Islet precursor cell (in vitro differentiated cells): ENCODE measurements at places on chromosomes 13 and 19.

DNA sequence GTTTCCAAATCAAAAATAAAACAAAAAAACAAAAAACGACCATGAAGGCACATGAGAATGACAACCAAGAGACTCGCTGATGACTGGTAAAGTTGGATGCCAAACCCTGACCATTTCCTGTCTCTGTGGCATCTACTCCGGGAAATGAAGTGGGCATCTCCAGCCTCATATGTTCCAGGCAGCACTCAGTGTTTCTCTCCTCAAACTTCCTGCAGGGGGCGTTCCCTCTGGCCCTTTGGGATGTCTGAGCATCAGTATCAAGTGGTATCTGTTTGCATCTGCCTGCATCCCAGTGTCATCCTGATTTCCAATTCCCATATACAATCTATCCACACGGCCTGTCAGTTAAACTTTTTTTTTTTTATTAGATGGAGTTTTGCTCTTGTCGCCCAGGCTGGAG is 9.8 kb upstream of the SIGLEC12 start:
- no peak for DNase-seq

GRCh38 chr19:8526345-8527091 is 12.6 kb upstream of the ZNF414 start:
- DNase-seq = peak; percentile 97

- peak; percentile 89 for DNase-seq
These were observed at the start of gene LPAR2 for GRCh38 chr19:19627621-19628500. TSS of gene LPAR2 (minus strand) at chr19:19628220. CDS start at chr19:19627275, 945 bp downstream.

DNA sequence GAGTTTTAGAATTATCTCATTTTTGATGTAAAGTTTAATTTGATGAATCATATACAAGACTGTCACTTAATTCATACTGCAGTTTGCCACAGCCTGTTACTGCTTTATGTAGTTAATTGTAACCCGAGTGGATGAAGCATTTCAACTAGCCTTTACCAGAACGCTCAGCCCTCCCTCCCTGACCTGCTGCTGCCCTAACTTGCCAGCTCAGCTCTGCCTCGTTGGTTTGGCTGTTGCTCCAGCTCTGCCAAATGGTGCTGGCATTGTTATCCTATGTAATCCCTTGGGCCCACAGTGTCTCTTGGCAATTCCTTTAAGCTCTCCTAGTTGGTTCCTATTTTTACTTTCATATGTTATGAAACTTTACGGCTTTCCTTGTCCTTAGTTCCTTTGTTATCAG is 113.3 kb downstream of the LMO7 start:
- no peak for DNase-seq

DNA sequence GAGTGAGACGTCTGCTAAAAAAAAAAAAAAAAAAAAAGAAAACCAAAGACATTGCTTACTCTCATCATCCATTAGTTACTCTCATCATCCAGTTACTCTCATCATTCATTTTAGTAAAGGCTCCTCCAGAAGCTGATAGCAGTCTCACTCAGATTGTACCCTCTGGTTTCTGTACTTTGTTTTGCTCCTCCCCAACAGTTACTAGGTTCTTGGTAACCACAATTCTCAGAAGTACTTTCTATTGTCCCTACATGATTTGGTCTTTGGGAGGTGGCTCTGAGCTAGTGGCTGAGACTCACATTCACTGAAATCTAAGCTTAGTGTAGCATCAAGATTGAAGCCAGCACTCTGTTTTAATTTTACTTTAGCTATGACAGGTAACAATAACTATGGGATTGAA is 14.3 kb downstream of the ERICH4 start:
- DNase-seq = no peak

DNA sequence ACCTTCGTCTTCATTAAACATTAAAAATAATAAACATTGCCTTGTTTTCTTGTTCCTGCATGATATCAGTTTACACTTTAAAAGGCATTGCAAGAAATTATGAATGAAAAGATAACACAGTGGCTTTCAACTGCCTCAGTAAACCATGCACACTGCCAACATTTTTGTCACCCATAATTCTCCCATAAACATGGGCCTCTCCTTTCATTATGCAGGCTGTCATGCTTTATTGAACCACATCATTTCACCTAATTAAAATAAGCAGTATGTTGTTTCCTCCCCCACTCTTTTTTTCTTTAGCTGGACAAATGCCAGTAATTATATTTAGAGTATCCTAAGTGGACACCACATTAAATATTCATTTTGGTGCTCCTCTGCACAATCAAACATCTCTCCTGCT is 1566.5 kb upstream of the SLC10A2 start:
- no peak for DNase-seq

DNA sequence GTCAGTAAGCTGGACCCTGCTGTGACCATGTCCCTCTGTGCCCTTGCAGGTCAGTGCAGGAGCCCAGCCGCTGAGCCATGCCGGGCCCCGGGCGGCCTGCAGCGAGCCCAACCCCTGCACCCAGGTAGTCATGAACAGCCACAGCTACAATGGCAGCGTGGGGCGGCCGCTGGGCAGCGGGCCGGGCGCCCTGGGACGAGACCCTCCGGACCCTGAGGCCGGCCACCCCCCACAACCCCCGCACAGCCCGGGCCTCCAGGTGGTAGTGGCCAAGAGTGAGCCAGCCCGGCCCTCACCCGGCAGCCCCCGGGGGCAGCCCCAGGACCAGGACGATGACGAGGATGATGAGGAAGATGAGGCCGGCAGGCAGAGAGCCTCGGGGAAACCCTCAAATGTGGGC is 6.9 kb downstream of the KCNN1 start:
- DNase-seq = no peak

DNA sequence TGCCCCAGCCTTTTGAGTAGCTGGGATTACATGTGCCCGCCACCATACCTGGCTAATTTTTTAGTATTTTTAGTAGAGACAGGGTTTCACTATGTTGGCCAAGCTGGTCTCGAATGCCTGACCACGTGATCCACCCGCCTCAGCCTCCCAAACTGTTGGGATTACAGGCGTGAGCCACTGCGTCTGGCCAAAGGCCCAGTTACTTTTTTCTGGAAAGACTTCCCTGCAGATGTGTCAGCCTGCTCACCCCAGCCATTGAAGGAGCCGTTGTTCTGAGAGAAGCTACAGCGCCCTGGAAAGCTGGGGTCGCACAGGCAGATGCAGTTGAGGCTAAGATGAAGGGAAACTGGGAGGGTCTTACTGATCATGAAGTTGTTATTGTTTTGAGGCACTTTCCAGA is 7.9 kb upstream of the ZNF626 start:
- DNase-seq = no peak

- DNase-seq = peak; percentile 77
These were observed 792 bp upstream of the LENG8 start for GRCh38 chr19:54448040-54448773.

DNA sequence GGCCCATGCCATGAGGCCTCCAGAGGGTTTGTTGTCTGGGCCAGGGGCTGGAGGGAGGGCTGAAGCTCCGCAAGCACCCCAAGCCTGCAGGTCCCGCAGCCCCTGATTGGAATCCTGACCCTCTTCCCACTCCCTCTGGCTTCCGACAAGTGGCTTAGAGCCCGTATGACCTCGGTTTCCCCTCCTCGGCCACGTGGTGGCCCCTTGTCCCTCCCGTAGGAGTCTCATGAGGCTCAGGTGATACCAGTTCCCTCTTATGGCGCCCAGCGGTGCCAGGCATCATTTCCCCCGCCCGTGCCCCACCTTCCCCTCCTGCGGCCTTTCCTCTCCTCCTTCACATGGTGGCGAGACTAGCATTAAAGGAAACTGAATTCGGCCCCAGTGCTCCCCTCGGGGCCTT is 6.1 kb downstream of the THOP1 start:
- no peak for DNase-seq

DNA sequence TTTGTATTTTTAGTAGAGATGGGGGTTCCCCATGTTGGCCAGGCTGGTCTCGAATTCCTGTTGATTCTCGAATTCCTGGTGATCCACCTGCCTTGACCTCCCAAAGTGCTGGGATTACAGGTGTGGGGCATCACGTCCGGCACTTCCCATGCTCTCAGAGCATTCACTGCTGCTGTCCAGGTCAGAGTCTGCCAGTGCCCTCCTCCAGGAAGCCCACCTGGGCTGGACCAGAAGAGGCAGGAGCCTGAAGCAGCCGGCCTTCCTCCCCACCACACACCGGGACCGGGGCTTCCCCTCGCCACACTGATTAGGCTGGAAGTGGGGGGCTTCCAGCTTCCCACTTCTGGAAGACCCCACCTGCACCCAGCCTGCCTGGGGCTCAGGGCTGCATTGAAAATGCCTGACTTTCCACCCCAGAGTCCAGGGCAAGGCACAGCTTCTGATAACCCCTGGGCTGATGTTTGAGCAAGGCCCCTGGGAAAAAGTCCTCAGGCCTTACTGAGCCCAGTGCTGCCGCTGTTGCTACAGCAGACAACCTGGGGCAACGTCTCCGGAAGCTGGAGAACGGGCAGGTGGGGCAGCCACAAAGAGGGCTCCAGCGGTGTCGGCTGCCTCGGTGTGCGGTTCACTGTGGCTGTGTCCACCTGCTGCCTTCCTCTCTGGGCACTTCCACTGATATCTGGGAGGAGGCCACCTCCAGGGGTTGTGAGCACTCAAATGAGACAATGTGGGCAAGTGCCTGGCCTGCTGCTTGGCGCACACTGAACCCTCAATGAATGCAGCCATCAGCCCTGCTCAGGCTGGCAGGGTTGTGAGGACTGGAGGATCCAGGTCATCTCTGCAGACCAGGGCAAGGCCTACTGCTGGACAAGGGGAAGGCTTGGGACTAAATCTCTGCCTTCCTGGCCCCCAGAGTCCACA is 22.6 kb downstream of the CEBPA start:
- DNase-seq = no peak

- DNase-seq = no peak
These were observed 818.7 kb upstream of the GPC6 start for GRCh38 chr13:92407858-92408257.

- peak; percentile 40 for DNase-seq
These were observed 23.5 kb upstream of the MIER2 start for GRCh38 chr19:367963-368629.

- no peak for DNase-seq
These were observed 5.1 kb downstream of the IQCN start for GRCh38 chr19:18269070-18269723.

DNA sequence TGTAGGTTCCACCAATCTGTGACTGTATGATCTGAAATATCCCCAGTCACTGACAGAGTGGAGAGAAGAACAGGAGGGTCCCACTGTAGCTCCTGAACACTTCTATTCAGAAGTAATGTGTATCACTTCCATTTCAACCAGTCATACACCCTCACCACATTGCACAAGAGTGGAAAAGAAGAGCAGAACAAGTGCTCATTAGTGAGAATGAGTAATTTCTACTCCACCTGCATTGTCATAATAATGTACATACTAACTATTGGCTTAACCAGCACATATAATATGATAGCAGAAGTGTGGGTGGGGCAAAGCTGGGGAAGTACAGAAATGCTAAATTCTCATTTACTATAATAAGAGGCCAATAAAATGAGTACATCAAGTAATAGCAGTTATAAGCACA is 342.7 kb downstream of the LMO7 start:
- DNase-seq = no peak

- DNase-seq = no peak
These were observed 92.7 kb downstream of the LHFPL6 start for GRCh38 chr13:39510316-39510695.

- no peak for DNase-seq
These were observed 258.5 kb downstream of the DLEU7 start for GRCh38 chr13:50584856-50585580.

GRCh38 chr13:32105653-32106313 is 74.2 kb downstream of the FRY start:
- DNase-seq = no peak

DNA sequence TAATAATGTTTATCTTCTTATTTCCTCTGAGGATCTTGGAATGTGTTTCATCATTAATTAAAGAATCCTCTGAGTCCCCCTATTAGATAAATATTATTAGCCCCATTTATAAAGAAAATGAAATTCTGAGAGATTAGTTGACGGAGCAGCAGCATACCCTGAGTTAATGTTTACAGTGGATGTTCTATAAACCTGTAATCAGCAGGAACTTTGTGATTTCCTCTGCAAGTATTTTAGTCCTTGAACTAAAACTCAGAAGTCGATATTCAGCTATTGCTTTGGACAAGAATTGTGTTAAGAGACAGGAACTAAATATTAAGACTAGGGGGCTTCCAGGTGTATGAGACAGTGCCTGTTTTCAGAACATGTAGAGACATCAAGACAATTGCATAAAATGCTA is 243.3 kb downstream of the DCT start:
- no peak for DNase-seq

DNA sequence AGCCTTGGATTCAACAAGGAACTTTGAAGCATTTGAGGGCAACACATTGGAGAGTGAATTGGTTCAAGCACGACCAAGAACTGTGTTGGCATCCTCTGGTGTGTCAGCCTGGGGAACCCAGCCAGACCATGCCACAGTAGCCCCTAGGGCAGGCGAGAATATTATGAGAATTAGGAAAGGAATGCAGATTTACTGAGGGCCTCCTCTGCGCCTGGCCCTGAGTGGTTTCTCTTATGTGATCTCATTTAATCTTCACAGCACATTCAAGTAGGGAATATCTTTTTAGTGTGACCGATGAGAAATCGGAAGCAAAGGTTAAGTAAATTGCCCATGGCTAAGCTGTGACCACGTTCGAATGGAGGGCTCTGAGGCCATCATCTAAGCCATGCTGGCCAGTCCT is 15.3 kb upstream of the ERICH6B start:
- no peak for DNase-seq

GRCh38 chr13:50522506-50522905 is 321.0 kb downstream of the DLEU7 start:
- no peak for DNase-seq

GRCh38 chr13:113495494-113496210 is 5.1 kb upstream of the DCUN1D2 start:
- peak; percentile 76 for DNase-seq

GRCh38 chr13:29125934-29126424 is 305.8 kb downstream of the MTUS2 start:
- DNase-seq = no peak

DNA sequence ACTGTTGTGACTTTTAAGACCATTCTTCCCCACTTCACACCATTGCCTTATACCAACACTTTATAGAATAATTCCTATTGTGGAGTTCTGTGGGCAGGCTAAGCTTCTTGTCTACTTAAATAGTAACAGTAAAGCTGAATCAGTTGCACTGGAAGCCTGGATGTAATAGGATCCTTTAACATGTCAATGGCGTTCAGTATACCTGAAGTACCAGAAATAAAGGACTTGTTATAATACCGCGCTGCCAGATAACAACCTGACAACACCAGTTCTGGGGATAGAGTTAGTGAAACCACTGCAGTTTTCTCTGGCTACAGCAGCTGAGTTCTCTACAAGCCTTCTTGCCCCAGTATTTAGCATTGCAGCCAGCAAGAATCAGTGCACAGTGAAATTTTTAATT is 52.0 kb upstream of the TNFRSF19 start:
- DNase-seq = no peak

DNA sequence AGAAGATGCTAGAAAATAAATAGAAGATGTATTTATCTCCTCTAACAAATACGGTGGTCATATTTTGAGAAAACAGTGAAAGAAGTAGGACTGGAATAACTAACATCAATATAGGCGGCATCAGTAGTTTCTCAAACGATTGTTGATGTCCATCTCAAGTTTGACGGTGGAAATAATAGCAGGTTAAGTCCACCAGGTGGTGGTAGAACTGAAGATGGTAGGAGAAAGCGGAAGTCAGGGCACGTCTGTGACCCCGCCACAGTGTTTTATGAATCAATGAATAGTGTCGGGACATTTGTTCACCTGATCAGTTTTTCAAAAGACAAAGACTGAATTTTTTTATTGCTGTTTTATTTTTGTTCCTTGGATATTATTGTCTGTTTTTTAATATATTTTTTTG is 706.4 kb upstream of the SLC10A2 start:
- no peak for DNase-seq

- peak; percentile 32 for DNase-seq
These were observed 65.5 kb downstream of the STK24 start for GRCh38 chr13:98511435-98511834.
